ENCODE measurements at places on chromosomes 4 and X. TPM values are rescaled to one million over a fixed set of nuclear protein-coding genes. Genes with fewer than 3 reads are reported as not detected.

STOX2 gene
- 3.6 TPM for total RNA-seq

GRCh38 chr4:184818216-184818564 lies 7.6 kb downstream of the ACSL1 start:
- DNase-seq: no peak
- no peak overlapping the region for H3K4me3 ChIP-seq
- no peaks in the 10 kb centered on the region for H3K36me3 ChIP-seq
- no peaks in the 10 kb centered on the region for H3K27me3 ChIP-seq
- peaks cover 27% of the 10 kb centered on the region for H3K4me1 ChIP-seq
- no peak overlapping the region for H3K27ac ChIP-seq

DNA sequence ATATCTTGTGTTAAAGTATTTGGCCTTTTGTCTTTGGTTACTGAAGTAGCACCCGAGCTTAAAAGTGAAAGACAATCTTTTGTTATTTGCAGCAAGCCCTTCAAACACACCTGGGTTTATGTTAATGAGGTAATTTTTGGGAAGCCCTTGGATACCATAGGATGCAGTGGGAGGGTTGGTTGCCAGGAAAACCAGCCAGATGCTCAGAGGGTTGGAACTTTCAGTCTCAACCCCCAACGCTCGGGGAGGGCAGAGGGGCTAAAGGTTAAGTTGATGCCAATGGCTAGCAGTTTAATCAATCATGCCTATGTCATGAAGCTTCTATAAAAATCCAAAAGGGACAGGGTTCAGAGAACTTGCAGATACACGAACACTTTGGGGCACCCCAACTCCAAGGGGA lies 17.2 kb upstream of the GPR173 start:
- DNase-seq: no peak
- H3K36me3 ChIP-seq: no peaks in the 10 kb centered on the region
- H3K27ac ChIP-seq: no peak overlapping the region
- H3K4me1 ChIP-seq: no peaks in the 10 kb centered on the region

GRCh38 chrX:150038986-150039599 lies 100.8 kb upstream of the EOLA2 start:
- H3K36me3 ChIP-seq: no peaks in the 10 kb centered on the region
- H3K4me1 ChIP-seq: peaks cover 40% of the 10 kb centered on the region
- peak; percentile 49 for DNase-seq
- no peaks in the 10 kb centered on the region for H3K27me3 ChIP-seq
- no peak overlapping the region for H3K4me3 ChIP-seq

- no peak overlapping the region for H3K4me3 ChIP-seq
- DNase-seq: no peak
- H3K4me1 ChIP-seq: no peaks in the 10 kb centered on the region
- H3K36me3 ChIP-seq: no peaks in the 10 kb centered on the region
Measured at GRCh38 chr4:123848606-123849005, 452.0 kb downstream of the SPRY1 start.

DNA sequence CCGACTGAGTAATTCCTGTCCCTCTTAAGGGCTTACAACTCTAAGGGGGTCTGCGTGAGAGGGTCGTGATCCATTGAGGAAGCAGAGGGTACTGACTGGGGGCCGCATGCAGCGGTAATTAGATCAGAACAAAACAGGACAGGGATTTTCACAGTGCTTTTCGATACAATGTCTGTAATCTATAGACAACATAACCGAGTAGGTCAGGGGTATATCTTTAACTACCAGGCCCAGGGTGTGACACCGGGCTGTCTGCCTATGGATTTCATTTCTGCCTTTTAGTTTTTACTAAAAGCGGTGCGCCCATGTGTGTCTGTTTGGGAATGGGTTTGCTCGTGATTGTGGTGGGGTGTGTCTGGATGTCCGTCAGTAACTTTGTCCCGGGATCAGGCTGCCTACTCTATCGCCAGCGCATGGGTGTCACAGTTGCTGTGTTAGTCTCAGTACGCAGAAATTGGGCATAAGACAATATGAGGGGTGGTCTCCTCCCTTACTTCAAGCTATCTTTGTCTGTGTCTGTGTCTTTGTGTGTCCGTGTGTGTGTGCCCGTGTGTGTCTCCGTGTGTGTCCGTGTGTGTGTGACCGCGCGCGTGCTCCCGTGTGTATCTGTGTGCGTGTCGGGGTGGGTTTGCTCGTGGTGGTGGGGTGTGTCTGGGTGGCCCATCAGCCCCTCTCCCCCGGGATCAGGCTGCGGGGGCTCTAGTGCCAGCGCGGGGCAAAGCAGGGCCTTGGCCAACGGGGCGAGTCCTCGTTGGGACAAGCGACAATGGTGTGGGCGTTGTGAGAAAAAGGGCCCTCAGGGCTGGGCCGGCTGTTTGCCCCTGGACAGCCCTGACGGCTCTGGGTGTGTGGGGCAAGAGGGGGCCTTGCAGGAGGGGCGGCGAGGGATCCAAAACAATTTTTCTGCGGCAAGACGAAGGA lies 10.4 kb downstream of the FRG2 start:
- H3K27ac ChIP-seq: no peak overlapping the region
- no peaks in the 10 kb centered on the region for H3K4me1 ChIP-seq
- no peaks in the 10 kb centered on the region for H3K27me3 ChIP-seq
- no peaks in the 10 kb centered on the region for H3K36me3 ChIP-seq

DNA sequence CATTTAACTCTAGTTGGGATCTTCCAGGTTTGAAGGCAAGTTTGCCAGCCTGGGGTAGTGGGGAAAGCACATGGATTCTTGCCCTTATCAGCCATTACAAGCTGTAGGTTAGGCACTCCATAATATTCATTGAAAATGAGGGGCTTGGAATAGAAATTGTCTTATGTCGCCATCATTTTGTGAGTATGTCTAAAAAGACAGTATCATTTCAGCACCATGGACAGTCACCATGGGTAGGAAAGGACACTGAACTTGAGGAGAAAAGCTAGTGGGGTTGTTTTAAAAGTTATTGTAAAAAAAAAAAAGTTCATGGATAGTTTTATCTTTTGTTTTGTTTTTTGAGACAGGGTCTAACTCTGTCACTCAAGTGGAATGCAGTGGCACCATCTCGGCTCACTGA lies 356.1 kb downstream of the HNRNPD start:
- H3K27me3 ChIP-seq: no peaks in the 10 kb centered on the region
- H3K36me3 ChIP-seq: no peaks in the 10 kb centered on the region
- DNase-seq: peak; percentile 57
- H3K4me1 ChIP-seq: no peaks in the 10 kb centered on the region

GRCh38 chr4:21921526-21922180 lies 26.9 kb downstream of the KCNIP4 start:
- H3K36me3 ChIP-seq: no peaks in the 10 kb centered on the region
- H3K27ac ChIP-seq: no peak overlapping the region
- H3K27me3 ChIP-seq: no peaks in the 10 kb centered on the region
- DNase-seq: no peak
- H3K4me3 ChIP-seq: no peak overlapping the region

GRCh38 chr4:106583567-106583966 lies 215.0 kb upstream of the GIMD1 start:
- H3K4me1 ChIP-seq: peaks cover 53% of the 10 kb centered on the region
- peak; percentile 81 for DNase-seq
- no peaks in the 10 kb centered on the region for H3K27me3 ChIP-seq
- no peaks in the 10 kb centered on the region for H3K36me3 ChIP-seq
- 0 out of 2 replicates have a peak overlapping the region, but pooled peaks have one; percentile 15 for H3K4me3 ChIP-seq

- H3K4me3 ChIP-seq: no peak overlapping the region
- H3K36me3 ChIP-seq: no peaks in the 10 kb centered on the region
- H3K27me3 ChIP-seq: no peaks in the 10 kb centered on the region
- peak; percentile 29 for DNase-seq
Measured at GRCh38 chr4:74670583-74670982, 123.7 kb downstream of the BTC start.
